ENCODE measurements at places on chromosomes 12 and 14.
A peak's percentile ranks its signal among the peaks of the same experiment; 100 is the strongest.

GRCh38 chr14:95619785-95620417 lies 66.3 kb upstream of the TCL1B start:
- no peak for DNase-seq

DNA sequence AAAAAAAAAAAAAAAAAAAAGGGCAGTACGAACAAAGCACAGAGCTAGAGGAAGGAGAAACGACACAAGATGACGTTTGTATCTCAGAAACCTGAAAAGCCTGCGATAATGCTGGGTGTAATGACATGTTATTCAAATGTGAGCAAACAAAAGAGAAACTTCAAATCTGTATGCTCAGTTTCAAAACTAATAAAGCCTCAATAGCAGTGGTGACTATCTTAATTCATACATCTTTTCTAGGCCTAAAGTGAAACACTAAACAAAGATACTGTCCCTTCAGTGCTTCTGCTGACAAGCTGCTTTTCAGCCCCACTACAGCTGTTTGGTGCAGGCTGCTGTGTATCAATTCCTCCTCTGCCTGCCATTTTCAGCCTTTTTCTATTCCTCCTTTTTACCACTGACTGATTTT lies 15.8 kb downstream of the ITPR2 start:
- no peak for DNase-seq

DNA sequence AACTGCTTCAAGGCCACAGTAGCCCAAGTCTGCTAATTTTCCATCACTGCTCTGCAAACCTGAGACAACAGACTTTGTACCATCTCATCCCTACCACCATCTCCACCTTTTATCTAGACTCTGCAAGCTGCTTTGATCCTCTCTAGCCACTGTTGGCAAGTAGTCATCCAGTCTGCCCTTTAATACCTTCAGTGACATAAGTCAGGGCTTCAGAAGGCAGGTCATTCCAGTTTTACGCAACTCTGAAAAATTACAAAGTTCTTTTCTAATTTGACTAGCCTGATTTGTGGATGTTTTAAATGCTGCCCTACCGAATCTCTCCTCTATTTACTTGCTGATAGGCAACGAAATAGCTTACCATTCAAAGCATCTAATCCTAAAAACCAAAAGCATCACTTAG lies 2.8 kb downstream of the FERMT2 start:
- DNase-seq: no peak

DNA sequence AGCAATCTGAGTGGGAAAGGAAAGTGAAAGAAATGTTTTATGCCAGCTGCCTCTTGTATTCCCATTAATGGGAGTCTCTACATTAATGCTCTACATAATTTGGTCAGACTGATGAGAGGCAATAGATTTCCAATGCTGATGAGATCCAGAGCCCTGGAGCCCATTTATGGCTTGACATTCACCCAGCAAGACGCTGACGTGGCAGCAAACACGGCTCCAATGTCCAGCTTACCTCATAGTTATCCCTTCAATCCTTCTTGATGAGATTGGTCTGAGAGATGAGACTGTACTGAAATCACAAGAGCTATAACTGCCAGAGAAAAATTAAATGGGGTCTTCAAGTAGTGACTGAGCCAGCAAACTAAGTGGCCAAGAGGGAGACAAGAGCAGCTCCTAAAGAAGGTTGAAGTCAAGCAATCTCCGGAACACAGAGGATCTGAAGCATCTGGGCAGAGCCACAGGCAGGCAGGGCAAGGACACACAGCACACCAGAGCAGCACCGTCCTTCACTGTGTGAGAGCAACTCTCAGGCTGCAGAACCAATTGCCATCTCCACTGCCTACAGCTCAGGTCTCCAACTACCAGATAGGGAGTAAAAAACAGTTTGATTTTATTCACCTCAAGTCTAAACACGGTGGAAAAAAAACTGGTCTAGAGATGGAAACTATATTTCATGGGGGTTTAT lies 7.3 kb upstream of the MYO1A start:
- DNase-seq: no peak

DNA sequence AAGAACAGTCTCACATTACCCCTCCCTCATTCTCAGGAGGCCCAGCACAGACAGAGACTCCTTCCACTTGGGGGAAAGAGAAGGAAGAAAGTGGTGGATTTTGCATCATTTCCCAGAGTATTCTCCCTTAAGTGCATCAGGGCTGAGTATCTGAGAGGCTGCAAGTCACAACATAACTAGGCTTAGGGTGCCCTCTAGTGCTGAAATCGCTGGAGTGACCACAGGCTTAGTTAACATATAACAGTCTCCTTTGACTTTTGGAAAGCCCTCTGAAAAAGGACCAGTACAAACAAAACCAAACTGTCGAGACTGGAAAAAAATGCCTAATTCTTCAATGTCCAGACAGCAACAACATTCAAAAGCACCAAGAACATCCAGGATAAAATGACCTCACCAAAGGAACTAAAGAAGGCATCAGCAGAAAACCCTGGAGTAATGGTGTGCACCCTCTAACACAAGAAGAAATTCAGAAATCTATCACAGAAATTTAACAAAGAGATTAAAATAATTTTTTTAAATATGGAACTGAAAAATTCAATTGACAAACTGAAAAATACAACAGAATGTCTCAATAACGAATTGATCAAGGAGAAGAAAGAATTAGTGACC lies 412.3 kb downstream of the RPS29 start:
- DNase-seq: no peak

DNA sequence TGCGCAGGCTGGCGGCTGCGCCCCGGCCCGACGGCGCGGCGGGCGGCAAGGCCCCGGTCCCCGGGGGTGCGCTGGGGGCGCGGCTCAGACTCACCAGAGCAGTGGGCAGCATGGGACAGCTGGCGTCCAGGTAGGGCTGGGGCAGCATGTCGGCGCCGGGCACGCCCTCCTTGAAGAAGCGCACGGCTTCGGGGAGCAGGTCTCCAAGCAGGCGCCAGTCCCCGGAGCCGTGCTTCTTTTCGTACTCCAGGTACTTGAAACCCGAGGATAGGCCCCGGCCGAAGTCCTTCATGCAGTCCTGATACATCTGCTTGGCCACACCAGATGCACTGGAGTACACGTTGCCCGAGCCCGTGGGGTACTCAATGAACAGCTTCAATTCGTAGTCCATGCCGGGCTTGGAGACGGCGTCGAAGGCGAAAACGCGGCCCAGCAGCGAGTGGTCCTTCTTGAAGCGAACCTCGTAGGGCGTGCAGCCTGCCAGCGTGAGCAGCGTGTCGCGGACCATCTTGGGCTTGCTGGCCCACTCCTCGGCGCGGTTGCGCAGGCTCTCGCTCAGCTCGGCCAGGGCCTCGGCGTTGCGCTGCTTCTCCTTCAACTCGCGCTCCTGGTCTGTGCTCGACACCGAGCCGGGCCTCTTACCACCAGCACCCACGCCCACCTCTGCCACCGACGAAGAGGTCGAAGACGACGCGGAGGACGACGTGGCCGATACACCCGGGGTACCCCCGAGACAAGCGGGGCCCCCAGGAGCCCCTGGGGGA lies 2.2 kb downstream of the IRF2BPL start:
- DNase-seq: peak; percentile 25

- DNase-seq: no peak
Measured at GRCh38 chr12:70985850-70986249, 65.3 kb upstream of the PTPRR start.

GRCh38 chr14:74959596-74960180 lies 4.3 kb upstream of the PGF start:
- no peak for DNase-seq

DNA sequence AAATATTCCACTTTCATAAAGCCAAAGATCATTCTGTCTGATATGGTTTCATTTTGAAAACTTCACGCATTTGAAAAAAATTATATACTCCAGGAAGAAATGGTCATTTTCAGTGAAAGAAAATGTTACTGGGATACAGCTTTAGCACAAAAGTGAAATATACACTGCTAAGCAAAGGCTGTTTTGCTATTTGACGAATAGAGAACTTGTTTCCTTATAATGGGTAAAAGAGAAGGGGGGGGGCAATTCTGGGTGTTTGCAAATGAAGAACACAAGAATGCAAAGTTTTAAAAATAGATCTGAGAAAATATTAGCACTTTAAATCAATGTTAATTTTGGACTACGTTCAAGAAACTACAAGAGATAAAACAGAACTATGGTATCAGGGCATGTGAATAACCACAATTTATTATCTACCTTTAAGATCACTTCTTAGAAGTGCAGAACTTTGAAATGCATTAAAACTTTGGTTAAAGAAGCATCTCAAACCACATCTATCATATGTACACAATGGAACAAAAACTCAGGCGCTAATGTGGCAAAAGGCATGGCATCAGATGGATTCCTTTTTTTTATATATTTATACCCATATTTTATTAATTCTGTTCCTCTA lies 51.1 kb downstream of the EFCAB11 start:
- no peak for DNase-seq

- DNase-seq: no peak
Measured at GRCh38 chr12:114692186-114693058, 8.4 kb upstream of the TBX3 start.

DNA sequence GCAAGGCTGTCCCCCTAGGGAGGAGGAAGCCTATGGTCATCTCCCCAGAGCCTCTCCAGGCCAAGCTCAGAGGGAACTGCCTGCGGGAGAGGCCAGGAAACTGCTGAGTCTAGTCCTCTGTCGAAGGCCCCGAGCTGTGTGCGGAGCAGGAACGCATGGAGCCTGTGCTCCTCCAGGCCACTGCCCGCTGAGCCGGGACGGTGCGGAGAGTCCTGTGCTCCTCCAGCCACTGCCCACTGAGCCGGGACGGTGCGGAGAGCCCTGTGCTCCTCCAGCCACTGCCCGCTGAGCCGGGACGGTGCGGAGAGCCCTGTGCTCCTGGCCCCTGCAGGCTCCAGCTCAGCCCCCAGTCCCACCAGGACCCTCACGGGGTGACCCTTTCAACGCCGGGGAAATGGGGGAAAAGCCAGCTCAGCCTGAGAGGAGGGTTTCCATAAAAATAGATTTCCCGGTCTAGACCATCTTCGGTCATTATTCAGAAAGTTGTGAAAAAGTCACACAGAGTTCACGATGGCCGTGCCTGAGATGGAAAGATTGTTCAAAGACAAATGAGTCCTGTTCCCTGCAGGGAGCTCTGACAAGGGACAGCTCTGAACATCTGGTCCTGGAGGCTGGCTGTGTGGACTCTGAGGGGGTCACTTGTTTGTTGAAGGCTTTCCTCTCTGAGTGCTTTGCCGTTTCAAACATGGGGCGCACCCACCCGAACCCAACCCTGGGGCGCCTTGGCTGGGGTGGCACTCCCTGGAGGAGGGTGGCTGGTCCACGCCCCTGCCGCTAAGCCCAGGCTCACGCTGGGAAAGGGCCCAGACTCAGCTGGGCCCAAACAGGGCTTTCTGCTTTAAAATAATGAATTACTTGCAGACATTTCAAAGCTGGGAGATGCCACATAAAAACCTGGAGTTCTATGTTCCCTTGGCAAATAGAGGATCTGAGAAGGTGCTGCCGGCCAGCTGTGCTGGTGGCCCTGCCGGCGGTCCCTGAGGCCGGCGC lies 85.5 kb downstream of the ADGRD1 start:
- no peak for DNase-seq

- no peak for DNase-seq
Measured at GRCh38 chr12:102026728-102027127, 35.1 kb downstream of the WASHC3 start.

- no peak for DNase-seq
Measured at GRCh38 chr12:19997656-19998400, 370.5 kb upstream of the PDE3A start.

DNA sequence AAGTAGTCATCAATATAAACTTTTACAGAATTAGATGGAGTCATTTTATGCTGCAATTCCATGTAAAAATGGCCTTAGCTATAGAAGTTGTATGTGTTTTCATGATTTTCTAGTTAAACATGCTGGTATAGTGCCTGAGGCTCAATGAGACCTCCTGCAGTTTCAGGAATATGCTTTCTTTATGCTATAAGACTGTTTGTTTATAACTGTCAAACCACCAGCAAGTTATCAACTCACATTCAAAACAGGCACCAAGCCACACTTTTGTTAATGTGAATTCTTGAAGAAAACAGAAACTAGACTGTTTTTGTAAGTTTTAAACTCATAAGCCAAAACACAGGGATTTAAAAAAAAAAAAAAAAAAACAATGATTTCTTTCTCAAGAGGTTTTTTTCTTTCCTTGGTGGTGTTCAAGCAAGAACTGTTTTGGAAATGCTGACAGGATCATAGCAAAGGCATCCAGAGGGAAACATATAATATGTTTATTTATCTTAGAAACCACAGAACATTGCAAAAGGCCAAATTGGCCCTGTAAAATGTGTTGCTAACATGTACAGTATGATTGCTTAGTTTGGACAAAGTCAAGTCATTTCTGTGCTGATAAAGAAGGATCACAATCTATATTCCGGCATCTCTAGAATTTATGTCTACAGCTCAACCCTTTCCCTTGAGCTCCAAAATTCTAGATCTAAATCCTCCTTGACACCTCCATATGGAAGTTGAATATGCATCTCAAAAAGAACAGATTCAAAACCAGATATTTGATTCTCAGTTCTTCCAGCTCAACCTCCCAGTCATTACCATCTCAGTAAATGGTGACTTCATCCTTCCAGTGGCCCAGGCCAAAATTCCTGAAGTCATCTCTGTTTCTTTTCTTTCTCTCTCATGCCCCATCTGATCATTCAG lies 29.0 kb upstream of the LUM start:
- no peak for DNase-seq

DNA sequence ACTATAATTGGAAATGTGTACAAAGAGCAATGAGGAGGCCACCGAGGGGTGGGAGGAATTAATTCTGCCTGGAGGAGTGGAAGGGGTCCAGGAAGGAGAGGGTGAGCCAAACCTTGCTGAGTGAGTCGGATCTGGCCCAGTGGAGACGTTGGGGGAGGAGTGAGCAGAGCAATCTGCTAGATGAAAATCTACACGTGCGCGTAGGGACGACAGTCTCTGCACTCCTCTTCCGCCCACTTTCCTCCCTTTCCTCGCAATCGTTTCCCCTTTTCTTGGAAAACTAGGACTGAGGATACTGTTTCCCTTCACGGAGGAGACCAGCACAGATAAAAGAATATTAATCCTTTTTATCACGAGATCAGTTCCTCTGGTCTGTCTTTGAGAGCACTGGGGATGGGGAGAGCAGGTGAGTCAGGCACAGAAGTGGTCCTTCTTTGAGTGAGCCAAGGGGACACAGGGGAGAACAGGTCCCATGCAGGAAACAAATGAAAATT lies 2.9 kb upstream of the NAB2 start:
- no peak for DNase-seq

DNA sequence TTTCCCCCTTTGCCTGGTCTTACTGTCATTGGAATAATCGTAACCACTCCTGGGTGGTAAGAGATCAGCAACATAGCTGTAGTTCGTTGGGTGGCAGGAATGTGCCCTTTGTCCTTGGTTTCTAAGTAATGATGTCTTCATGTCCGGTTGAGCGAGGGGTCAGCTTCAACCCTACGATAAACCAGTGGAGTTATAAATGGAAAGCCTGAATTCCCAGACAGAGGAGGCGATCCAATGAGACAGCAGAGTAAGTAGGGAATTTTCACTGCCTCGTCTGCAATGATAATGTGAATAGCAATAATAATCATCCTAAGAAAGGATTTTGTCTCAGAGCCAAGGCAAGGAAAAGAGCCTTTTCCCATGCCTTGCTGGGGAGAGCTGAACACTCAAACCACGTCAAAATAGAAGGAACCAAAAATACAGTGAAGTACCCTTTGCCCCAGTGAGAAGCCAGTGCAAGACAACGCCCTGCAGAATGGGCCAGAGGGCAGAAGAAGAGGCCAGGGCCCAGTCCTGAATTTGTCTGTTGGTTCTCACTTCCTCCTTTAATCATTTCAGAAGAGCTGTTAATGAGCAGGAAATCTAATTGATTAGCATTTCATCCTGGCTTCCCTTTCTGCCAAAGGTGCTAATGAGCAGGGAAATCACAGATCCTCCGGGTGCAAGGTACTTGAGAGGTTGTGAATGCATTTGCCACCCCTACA lies 330.7 kb downstream of the CACNA1C start:
- no peak for DNase-seq

- DNase-seq: no peak
Measured at GRCh38 chr12:51687177-51687576, 96.1 kb downstream of the SCN8A start.
